ENCODE measurements at places on chromosomes 1 and 21.

DNA sequence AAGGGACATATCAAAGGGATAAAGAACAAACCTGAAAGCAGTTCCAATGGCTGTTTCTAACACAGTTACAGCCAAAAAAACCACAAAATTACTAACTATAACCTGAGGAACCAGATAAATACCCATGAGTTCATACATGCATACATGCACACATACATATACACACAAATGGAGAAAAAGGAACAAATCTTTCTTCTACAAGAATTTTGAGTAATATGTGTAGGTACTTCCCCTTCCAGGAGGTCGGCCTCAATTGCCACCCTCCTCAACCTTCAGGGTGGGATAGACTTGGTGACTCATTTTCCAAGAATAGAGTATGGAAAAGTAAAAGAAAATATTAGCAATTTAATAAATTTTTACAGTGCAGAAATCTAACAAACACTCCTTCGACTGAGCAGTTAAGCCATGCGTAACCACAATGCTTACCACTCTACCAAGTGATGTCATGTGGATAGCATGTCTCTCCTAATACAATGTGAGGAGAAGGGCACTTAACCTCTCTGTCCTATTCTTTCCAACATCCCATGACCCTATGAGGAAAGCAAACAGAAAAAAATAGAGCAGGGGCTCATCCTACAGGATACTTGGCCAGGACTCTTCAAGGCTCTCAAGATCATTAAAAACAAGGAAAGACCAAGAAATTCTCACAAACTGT lies 243.0 kb upstream of the RUNX1 start:
- DNase-seq: no peak

GRCh38 chr1:8061673-8062386 lies 35.7 kb upstream of the ERRFI1 start:
- no peak for DNase-seq

DNA sequence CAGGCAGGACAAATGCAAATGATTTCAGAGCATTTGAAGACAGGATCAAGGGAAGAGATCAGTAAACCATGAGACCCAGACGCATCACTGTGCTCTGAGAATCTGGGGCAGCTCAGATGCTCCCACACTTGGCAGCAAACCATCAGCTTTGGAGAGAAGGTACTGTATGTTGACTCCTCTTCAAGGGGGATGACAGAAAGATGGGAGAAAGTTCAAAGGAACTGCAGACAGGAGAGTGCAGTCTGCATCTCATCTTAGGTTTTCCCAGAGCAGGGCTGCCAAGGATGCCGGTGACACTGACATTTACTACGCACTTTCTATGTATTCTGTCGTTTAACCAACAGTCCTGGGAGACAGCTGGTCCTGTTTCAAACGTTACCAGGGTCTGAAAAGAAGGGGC lies 35.8 kb downstream of the OLFML2B start:
- DNase-seq: no peak

GRCh38 chr1:235059221-235059620 lies 69.4 kb downstream of the TOMM20 start:
- no peak for DNase-seq

DNA sequence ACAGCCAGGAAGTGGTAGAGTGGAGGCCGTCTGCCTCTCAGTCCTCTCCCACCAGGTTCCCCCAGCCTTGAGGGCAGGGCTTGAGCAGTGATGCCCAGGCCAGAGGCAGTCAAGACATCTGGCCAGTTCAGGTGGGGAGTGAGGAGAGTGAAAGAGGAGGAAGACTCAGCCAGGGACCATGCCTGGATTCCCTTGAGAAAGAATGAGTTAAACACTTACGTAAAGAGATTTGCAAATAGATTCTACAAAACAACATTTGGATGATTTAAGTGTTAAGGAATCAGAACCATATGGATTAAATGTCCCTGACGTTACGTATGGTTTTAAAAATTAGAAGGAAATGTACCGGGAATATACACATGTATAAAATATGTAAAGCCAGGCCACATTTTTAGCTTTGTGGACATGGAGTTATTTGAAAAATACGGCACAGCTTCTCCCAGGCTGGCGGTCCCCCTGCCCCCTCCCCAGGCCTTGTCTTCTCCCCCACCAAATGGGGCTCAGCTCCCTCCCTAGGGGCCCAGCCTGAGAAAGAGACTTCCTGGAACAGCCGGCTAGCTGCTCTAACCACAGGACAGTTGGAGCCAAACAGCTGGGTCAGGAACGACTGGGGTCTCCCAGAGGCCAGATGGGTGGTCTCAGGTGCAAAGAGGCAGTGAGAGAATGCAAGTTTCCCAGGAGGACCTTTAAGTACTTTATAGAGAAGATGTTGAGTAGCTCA lies 188.3 kb upstream of the EDN2 start:
- DNase-seq: peak; percentile 98

GRCh38 chr1:183105449-183105848 lies 80.6 kb upstream of the LAMC2 start:
- DNase-seq: no peak

GRCh38 chr1:70659891-70660290 lies 248.8 kb downstream of the CTH start:
- no peak for DNase-seq

DNA sequence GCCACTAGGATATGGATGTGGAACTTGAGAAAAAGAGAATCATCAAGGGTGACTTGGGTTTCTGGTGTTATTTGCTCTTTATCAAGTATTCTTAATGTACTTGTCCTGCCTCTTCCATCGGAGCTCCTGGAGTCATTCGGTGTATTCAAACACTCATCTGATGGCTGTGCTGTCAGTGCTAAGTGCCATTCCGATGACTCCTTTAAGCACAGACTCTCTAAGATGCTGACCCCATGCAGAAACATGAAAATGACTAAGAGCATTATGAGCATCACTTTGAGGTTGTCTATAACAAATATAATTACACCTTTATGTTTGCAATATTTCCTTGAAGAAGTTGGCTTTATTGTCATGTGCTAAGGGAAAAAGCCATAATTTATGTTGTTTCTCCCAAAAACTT lies 11.3 kb upstream of the RPL5 start:
- DNase-seq: no peak

GRCh38 chr21:31576428-31576827 lies 83.1 kb upstream of the SOD1 start:
- DNase-seq: no peak

DNA sequence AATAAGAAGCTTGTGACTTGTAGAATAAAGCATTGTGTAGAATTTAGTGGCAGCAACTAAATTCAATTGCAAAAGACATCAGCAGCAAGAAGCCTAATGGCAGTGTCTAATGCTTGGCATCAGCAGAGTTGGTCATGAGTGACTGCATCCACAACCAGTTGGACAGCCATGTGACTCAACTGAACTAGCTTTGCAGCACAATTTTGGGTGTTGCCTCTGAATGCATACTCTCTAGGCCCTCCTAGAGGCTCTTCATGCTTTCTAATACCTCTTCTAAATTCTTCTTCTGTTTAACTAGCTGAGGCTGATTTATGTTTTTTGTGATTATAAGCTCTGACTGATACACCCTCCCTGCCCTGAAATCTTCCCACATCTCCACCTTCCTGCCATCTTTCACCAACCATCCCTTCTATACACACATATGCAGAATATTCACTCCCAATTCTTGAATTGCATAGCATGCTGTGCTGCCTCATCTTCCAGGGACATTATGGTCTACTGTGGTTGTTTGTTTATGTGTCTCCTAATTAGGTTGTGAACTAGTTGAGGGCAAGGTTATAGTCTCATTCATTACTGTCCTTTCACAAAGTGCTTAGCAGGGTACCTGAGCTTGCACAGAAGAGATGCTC lies 266.7 kb upstream of the GJB5 start:
- DNase-seq: no peak

- DNase-seq: no peak
These were observed 9.3 kb downstream of the ASH1L start for GRCh38 chr1:155553349-155553748.

- no peak for DNase-seq
These were observed 118.4 kb downstream of the CRYAA start for GRCh38 chr21:43287111-43287760.

DNA sequence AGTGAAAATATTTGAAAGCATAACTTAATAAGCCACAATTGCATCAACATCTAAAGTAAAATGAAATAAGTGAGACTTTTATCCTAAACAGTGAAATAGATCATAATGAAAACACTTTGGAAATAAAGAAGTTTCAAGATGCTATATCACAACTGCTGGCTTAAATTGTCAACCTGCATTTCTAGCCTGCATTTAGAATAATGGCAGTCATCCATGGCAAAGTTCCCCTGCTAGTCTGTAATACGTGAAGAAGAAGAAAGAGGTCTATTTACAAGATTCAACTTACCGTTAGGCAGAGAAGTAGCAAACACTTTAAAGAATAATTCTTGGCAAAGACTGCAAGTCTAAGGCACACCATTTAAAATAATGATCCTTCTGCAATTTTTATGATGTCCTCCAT lies 133.6 kb downstream of the DPYD start:
- DNase-seq: no peak

DNA sequence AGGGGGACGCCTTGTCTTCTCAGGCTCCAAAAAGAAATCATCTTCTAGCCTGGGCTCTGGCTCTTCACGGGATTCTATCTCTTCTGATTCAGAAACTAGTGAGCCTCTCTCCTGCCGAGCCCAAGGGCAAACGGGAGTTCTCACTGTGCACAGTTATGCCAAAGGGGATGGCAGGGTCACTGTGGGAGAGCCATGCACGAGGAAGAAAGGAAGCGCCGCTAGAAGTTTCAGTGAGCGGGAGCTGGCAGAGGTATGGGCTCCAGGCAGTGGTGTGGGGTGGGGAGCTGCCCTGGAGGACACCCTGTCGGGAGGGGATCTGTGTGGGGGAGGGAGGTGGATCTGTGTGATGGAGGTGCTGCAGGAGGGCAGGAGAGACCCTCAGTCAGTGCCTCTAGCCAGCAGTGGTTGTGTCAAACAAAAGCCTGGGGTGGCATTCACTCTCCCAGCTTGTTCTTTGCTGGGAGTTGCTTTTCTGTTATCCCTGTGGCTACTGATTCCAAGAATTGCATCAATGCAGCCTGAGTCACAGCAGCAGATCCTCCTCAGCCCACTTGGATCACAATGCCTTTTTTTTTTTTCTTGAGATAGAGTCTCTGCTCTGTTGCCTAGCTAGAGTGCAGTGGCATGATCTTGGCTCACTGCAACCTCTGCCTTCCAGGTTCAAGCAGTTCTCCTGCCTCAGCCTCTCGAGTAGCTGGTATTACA lies 21.8 kb downstream of the KDM4A start:
- no peak for DNase-seq

DNA sequence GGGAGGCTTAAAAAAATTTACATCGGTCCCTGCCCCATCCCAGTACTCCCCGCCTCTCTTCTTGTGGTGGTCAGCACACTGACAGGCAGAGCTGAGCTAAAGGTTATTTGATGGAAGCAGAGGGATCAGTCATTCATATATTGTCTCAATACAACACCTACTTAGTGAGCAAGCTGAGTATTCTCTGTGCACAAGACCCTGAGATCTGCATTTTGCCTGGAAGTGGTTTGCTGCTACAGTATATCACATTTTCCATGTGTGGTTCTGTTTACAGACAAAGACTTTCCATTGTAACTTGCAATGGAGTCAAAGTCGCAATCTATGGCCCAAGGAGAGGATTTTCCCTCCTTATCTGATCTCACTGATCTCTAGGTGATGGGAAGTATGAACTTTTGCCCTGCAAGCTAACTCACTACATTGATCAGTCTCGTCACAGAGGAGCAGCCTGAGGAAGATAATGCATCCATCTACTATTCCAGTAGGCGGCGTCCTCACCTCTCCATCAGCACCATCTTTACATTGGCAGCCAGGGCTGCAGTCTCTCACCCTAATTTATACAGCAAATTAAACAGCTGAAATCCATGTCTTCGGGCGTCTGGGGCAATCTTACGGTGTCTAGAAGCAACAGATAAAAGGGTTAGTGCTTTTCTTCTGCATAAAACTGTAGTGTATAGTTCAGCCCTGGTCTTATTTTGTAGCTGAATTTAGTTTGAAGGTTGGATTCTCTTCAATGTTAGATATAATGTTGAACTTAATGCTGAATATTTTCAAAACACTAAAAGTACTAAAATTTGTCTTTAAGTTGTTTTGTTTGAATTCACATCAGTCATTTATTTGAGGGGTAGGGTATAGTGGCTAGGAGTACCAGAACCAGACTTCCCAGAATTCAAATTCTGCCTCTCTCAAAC lies 3.2 kb upstream of the TRAF5 start:
- peak; percentile 32 for DNase-seq

GRCh38 chr1:200369706-200370105 lies 40.1 kb downstream of the ZNF281 start:
- no peak for DNase-seq

DNA sequence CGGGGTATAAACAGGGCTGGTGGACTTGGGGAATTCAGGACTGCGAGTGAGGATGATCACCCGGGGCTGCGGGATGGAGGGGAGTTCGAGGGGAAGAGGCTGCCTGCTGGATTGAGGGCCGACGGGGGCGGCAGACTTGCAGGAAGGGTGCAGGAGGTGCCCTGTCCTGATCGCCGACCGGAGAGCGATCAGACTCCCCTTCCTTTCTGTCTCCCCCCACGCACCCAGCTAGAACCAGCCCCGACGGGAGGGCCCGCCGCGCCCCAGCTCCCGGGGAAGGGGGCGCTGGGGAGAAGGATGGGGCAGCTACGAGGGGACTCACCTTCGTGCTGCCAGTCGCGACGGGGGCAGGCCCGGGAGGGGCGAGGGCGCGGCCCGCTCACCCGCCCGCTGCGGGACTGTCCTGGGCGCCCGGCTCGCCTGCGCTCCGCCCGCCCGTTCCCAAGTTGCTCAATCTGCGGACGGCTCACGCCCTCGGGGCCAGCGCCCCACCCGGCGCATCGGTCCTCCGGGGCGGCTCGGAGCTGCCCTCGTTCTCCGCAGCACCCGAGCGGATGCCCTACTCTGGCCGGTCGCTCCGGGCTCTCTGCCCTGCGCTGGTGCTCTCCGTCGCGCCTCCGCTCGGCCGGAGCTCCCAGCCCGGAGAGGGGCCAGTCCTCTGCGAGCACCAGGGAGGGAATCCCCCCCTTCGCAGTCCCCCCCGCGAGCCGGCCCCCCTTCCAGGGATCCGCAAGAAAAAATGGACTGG lies at the start of gene RSPO1:
Gene RSPO1, minus strand, starts transcription at position 649 of the 748 bp plus-strand sequence. CDS start 5,231 bp downstream, outside the sequence.
- DNase-seq: peak; percentile 1

- DNase-seq: no peak
These were observed 31.4 kb downstream of the CTH start for GRCh38 chr1:70442490-70442889.

GRCh38 chr21:28781602-28782276 lies 210.9 kb downstream of the LTN1 start:
- DNase-seq: no peak

GRCh38 chr1:223844787-223845036 lies 1.0 kb downstream of the TP53BP2 start:
- DNase-seq: no peak

GRCh38 chr1:194503209-194503608 lies 1316.8 kb upstream of the B3GALT2 start:
- no peak for DNase-seq

- no peak for DNase-seq
These were observed 692 bp downstream of the SORT1 start for GRCh38 chr1:109396871-109397580.
